ENCODE measurements at places on chromosomes 6 and 20.

DNA sequence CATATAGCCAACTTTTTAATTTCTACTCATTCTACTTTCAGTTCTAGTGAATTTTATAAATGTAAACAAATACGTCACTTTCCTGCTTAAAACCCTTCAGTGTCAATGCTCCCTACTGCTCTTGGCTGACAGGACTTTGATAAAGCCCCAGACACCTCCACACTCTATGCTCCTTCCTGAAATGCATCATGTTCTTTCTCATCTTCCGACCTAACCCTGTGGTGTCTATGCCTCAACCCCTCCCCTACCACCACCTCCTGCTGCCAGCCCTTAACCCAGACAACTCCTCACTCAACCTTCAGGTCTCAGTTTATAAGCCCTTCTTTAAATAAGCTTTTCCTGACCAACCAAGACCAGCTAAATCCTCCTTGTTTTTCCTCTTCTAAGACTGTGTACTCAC, 19.1 kb downstream of the TLDC2 start:
- DNase-seq: no peak

GRCh38 chr6:15147827-15148226, 98.0 kb upstream of the JARID2 start:
- DNase-seq: no peak

DNA sequence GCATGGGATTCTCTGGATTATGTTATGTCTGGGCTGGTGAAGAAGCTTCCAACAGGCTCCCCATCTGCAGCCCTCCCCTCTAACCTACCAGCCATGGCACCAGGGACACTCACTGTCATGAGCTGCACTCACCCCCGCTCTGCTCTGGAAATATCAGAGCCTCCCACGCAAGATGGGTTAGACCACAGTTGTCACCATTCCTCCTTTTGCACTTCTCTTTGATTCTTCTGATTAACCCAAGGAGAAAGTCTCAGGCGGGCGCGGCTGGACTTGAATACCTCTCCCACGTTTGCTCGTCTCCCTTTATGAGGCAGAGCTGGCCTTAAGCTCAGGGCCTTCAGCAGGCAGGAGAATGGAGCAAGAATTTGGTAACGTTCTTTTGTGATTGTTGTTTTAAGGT, 128.1 kb downstream of the CEBPB start:
- DNase-seq: no peak

- no peak for DNase-seq
Measured at GRCh38 chr6:168962886-168963285, 290.8 kb downstream of the THBS2 start.

GRCh38 chr6:10730254-10730653, 7.4 kb downstream of the TMEM14C start:
- no peak for DNase-seq

DNA sequence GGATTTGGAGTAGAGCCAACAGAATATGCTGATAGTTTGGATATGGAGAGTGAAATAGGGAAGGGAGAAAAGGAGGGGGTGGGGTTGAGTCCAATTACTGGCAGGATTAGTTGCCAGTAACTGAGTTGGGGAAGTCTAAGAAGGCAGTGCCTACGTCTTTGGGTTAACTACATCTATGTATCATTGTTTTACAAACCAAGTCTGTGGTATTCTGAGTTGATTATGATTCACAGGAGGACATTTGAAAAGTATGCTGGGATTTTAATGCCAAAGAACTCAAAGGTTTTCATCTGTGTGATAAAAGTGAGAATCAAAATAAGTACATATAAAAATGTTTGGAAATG, 14.7 kb downstream of the DSE start:
- DNase-seq: peak; percentile 20

GRCh38 chr6:52641826-52642225, 29.1 kb upstream of the TMEM14A start:
- no peak for DNase-seq
